ENCODE measurements at places on chromosomes 11 and 22.

- no peak for DNase-seq
Observed at GRCh38 chr11:71447791-71448256, 369 bp downstream of the DHCR7 start.

DNA sequence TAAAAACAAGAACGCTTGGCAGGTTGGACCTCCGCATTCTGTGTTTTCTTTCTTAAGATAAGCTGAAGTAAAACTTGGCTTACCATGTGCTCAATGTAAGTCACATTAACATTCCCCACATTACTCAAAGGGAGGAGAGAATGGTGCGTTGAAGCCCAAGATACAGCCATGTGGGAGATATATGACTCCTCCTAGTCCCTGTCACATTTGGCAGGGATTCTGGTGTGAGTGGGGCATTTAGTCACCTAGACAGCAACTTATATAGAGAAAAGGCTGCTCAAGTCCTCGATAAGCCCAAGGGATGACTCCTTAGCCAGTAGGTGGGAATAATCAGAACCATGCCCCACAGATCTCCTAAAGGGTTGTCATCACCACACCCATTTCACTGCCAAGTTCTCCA is 4.6 kb downstream of the PRSS23 start:
- no peak for DNase-seq

GRCh38 chr11:115579181-115579825 is 75.1 kb upstream of the CADM1 start:
- DNase-seq = no peak

DNA sequence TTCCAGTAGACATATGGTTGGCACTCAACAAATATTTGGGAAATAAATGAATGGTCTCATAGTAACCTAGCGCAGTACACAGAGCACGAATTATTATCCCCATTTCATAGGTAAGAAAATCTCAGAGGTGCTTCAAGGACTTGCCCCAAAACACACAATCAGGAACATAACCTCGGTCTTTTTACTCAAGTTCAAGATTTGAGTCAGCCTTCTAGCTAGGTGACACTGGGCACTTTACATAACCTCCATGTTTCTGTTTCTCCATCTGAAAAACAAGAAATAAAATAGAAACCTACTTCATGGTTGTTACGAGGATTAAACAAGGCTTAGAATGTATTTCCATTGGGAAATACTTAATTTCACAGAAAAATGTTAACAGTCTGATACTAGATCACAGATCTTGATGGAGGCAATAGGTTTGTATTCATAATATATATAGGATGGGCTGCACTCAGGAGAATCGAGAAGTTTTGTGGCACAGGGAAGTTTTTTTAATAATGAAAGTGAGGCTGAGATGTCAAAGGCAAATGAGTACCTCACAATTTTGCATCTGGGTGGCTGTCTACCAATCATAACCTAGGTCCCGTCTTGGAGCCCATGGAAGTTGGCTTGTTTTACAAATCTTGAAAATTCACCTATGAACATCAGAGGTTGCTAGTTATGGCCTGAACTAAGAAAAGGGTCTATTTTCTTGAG is 147.4 kb upstream of the ZC3H12C start:
- no peak for DNase-seq
